ENCODE measurements at places on chromosomes 5 and 9. TPM values are rescaled to one million over a fixed set of nuclear protein-coding genes. Genes with fewer than 3 reads are reported as not detected.

- DNase-seq: no peak
These were observed 134.2 kb downstream of the ARHGAP26 start for GRCh38 chr5:142904416-142904815.

DNA sequence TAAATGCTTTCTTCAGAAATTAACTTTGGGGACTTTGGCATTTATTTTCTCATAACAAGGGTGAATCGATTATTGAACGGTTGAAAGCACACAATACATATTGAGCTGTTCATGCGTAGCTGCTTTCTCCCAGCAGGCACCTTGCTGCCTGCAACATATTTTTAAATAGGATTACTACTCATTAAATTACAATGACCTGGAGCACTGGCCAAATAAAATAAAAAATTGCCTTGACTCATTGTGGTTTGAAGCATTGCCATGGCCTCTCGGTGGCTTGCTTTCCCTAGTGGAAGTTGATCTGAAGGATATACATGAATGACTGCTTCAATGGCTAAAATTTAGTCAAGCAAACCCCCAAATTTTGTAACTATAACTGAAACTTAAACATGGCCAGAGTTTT lies 181.6 kb upstream of the NUDT12 start:
- no peak for DNase-seq

DNA sequence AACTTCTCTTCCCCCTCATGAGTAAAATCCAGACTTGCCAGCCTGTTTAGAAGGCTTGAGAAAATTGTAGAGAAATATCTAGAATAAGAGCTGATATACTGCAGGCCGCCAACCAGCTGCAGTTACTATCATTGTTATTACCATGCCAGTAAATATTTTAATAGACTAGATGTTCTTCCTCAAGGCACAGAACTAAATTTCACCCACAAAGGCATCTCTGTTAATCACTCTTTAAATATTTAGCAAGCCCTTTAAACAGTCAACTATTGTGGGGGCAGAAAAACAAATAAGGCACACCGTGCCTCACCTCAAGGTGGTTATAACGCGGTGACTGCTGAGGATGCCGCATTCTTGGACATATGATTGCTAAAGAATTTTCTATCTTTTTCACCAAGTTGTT lies 147.0 kb downstream of the SPOCK1 start:
- DNase-seq: no peak

- DNase-seq: no peak
These were observed 581.8 kb upstream of the C9orf72 start for GRCh38 chr9:28155067-28155466.

DNA sequence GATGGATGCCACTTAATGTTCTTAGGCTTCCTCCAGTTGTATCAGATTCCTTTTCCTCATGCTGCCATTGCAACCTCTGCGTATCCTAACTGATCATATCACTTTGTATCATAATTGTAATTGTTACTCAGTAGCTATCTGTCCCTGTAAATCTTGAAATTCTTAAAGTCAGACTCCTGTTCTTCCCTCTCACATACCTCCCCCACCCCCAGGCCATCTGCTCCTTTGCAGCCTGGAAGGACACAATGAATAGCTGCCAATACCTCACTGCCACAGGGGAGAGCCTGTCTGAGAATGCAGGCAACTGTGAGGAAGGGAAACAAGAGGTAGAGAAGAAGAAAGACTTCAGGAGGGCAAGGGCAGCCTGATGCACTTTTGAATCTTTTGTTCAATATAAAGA lies 228.5 kb downstream of the ENC1 start:
- no peak for DNase-seq

DNA sequence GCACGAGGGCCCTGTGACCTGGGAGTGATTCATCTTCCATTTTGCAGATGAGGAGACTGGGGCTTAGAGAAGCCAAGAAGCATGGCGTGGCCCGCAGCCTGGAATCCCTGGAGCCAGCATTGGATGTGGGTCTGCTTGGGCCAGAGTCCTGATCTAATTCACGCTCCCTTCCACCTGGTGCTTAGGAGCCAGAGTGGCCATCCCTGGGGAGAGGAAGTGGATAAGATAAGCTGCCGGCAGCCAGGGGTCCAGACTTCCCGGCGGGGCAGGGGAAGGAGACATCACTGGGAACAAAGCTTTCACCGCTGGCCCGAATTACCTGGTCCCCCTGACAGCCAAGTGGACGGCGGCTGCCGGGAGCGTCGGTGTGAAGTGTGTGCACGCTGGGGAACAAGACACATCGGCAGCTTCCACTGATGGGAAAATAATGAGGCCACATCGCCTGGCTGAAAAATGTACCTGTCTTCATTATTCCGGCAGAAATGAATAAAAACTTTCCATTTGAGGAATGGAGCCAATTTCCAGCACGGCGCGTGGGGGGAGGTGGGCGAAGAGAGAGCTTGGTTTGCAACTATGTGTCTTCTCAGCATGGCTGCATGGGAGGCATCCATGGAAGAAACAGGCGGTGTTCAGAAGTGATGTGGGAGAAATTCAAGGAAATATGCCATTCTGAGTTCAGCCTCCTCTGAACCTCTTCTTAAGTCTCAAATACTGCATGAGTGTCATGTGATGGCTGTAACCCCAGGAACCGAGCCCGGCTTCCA lies 78.5 kb downstream of the OLFM1 start:
- DNase-seq: no peak

GRCh38 chr5:142770650-142771609 lies 753 bp downstream of the ARHGAP26 start:
- peak; percentile 74 for DNase-seq

- no peak for DNase-seq
These were observed 12.8 kb upstream of the PDZD2 start for GRCh38 chr5:31626156-31626555.

- no peak for DNase-seq
These were observed 63.2 kb upstream of the RPS23 start for GRCh38 chr5:82341325-82341724.

Gene SLC26A2
- total RNA-seq: 14.7 TPM

Gene ADCY2
- not detected for total RNA-seq

Gene MLANA
- not detected for total RNA-seq

Gene BTNL8
- not detected for total RNA-seq
